ENCODE measurements at places on chromosomes 6 and 20. TPM values are rescaled to one million over a fixed set of nuclear protein-coding genes. Genes with fewer than 3 reads are reported as not detected.
A peak's percentile ranks its signal among the peaks of the same experiment; 100 is the strongest.

Gene LY6G6F
- total RNA-seq: not detected

Gene SH3BGRL2
- 33.9 TPM for total RNA-seq

Gene BPIFA1
- not detected for total RNA-seq

Gene GHRH
- total RNA-seq: not detected

Gene SLC17A1
- not detected for total RNA-seq

Gene RIPPLY2
- not detected for total RNA-seq

Gene RAE1
- 14.9 TPM for total RNA-seq

Gene HCK
- total RNA-seq: 49.0 TPM

Gene BPIFB1
- total RNA-seq: 0.67 TPM

Gene COQ3
- total RNA-seq: 3.9 TPM

DNA sequence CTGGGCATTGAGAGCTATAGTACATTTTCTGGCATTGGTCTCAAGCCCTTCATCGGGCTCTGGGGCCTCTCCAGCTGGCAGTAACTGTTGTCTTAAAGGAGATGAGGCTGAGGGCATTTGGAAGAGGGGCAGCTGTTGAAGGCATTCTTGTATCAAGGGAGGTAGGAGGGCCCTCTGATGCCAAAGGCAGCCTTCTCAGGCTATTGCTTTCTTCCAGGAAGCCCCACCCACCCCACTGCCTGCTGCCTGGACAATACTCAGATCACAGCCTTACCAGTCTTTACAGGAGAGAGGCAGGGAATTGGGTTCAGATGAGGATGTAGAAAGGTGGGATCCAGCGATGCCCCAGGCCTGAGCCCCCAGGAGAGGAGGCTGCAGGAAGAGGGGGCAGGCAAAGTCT lies 46.0 kb downstream of the CPXM1 start:
- DNase-seq: no peak

DNA sequence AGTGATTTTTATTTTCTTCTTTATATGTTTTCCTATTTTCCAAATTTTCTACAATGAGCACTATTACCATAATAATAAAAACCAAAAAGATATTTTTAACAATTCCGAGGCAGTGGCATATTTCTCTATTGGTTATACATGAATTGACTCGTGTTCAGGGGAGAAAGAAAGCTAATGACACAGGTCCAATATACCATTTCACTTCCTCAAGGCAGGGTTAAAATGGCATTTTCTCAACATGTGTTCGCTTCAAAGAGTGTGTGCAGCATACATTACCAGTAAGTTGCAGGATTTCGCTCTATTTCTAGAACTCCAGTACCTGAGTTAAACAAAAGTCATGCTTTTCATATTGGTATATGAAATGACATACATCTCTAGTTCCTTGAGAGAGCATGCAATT lies 35.1 kb upstream of the DTNBP1 start:
- no peak for DNase-seq

- DNase-seq: no peak
Observed at GRCh38 chr6:46926481-46926880, 4.7 kb upstream of the ADGRF5 start.

DNA sequence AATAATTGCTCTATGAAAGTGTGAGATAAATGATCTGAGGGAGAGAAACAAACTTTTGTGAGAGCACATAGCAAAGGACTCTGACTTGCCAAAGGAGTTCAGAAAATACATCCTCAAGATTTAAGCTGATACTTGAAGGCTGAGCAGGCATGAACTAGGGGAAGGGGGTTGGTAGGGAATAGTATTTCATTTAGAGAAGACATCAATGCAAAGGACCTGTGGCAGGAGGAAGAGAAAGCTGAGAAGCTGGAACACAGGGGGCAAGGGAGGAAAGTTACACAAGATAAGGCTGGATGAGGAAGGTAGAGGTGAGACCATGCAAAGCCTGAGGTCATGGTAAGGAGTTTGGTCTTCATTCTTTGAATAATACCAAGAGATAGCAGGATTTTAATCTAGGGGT lies 50.6 kb downstream of the NCOA6 start:
- DNase-seq: no peak

DNA sequence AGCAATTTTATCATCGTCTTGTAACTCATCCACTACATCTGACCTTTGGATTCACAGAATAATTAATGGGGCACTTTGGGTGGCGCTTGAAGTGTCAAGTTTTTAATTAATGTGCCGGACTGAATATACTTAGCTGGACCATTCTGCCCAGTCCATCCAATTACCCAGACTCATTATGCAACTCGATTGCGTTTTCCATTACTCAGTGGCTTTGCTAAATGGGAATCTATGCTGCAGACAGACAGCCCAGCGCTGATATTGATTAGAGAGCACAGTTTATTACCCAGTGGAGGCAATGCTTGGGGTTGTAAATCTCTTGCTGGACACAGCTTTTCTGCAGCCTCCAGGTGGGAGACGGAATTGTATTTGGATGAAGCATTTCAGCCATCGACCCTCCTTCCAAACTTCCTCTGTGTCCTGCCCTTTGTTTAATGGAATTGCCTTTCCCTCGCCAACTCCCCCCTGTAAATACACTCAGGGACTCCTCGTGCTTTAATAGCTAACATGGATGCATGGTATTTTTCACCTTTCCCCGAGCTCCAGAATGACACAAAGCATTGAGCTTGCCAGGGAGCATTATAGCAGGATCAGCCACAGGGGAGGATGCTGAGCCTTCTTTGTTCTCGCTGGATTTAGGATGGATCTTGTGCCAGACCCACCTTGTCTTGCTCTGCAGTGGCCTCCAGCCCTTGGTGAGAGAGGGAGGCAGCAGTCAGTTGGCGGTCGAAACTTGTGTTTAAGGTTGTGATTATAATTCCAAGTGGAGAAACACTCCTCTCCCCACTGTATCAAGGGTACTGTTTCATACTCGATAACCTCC lies 59.7 kb downstream of the EDN3 start:
- no peak for DNase-seq

- no peak for DNase-seq
Observed at GRCh38 chr6:163335671-163336545, 78.6 kb upstream of the QKI start.

DNA sequence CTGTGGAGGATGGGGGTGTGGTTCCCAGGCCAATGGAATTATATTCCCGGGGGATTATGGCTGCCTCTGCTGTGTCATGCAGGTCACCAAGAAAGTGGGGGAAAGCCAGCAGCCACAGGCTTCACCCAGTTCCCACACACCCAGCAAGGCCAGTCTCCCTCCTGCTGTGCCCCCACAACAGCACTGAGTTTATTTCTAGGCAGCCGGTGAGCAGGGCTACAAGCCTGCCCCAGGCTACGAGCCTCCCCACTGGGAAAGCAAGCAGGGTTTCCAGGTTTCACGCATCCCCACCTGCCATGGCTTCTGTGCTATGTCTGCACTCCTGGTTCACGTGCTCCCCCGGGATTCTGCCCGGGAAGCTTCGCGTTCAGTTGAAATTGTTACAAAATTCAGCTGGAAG lies 72.6 kb downstream of the ERMARD start:
- no peak for DNase-seq

GRCh38 chr6:107646176-107646575 lies 156.3 kb downstream of the SOBP start:
- DNase-seq: peak; percentile 69

DNA sequence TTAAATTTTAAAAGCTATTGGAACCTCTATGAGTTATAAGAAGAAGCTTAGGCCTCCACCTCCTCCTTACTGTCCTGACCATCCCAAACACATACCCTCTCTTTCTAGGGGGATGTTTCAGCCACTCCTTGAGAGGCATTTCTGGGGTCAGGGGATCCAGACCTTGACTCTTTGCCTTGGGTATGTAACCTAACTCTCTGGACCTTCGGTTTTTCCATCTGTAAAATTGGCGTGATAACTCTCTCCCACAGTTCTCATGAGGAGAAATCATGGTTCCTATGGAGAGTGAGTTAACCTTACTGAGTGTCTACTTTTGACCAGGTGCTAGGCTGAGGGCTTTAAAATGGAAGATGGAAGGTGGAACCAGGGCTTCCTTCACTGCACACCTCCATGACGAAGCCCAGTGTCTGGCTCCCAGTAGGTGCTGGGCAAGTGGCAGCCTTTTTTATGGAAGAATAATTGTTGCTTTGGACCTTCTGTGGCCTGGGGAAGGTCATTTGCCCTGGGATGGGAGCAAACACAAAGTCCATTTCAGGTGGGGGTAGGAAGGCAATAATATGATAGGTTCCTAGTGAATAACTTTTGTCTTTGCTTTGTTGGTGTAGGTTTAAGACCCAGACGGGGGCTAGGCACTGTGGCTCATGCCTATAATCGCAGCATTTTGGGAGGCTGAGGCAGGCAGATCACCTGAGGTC lies 18.4 kb downstream of the FOXP4 start:
- no peak for DNase-seq

GRCh38 chr6:5626727-5627426 lies 365.6 kb downstream of the FARS2 start:
- DNase-seq: no peak

DNA sequence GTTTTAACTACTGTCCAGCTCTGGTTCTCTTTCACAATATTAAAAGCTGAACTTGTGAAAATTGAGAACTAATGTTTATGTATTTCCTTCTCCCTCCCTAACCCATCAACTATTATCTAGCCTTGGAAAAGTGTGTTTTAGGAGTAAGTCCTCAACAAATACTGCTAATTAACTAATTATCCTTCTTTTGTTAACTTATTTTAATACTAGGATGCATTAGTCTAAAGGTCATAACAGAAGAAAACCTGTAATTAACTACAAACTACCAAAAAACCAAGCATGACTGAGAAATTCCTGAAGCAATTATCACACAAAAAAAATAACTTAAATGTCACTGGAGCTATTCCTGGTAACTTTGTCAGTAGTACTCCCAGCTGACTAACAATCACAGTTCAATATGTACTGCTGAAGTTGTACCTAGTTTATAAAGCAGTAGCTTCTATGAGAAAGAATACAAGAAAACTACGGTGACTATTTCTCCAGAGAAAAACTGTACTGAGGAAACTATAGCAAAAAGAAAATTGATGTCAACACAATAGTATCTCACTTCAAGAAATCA lies 301.9 kb downstream of the LAMA2 start:
- no peak for DNase-seq

- DNase-seq: no peak
Observed at GRCh38 chr6:138455746-138456400, 43.4 kb downstream of the NHSL1 start.

- no peak for DNase-seq
Observed at GRCh38 chr6:19603721-19604120, 233.4 kb upstream of the ID4 start.

GRCh38 chr20:17992847-17993513 lies 24.2 kb downstream of the MGME1 start:
- no peak for DNase-seq

GRCh38 chr6:17062871-17063440 lies 38.9 kb upstream of the STMND1 start:
- no peak for DNase-seq

- DNase-seq: no peak
Observed at GRCh38 chr6:146864300-146864699, 265.5 kb downstream of the ADGB start.

DNA sequence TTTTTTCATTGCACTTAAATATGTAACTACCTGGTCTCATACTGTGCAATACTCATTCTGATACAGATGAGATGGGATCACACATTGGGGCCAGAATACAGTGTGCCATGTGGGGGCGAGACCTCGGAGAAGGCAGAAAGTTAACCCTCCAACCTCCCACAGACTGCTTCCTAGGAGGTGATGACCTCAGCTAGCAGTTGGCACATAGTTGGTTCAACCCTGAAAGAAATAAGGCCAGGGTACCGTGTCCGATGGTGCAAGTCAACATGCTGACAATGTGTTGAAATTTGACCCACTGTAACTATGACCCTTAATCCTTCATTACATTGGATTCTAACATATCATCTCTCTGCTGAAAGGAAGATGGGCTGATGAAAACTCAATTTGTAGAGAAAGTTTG lies 61.9 kb downstream of the GJA10 start:
- DNase-seq: no peak

GRCh38 chr6:36735110-36736071 lies 37.8 kb downstream of the RAB44 start:
- DNase-seq: peak; percentile 83

Data from upper lobe of right lung (tissue), 1 donor.